Neural crest cell (in vitro differentiated cells): ENCODE measurements at places on chromosomes 16 and 17.

DNA sequence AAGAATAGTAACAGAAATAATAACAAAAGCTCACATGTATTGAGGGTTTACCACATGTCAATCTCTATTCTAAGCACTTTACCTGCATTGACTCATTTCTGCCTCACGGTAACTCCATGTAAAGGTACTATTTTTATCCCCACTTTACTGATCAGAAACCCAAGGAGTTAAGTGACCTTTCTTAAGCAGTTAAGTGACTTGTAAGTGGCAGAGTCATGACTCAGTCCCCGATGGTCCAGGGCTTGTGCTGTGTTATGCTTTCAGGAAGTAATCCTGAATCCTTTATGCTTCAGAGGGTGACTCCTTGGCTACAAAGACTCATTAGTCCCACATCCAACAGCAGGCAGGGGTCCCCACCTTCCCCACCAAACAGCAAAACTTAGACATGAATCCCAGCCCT, 66.5 kb downstream of the MRM1 start:
- no peak for DNase-seq

DNA sequence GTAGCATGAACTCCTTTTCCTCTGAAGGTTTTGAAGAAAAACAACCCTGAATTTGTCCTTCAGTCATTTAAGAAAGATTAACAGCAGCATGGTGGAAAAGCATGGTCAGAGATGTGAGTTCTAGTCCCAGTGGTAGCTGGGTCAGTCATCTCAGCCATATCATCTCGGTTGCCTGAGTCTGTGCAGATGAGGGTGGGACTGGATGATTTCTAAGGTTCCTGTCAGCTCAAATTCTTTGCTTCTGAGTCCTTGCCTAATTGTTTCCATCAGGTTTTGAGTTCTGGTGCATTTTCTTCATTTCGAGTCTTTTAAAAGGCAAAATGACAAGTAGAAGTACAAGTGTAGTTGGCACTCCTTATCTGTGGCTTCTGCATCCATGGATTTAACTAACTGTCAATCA, 63.9 kb downstream of the TNRC6C start:
- DNase-seq, result no peak

DNA sequence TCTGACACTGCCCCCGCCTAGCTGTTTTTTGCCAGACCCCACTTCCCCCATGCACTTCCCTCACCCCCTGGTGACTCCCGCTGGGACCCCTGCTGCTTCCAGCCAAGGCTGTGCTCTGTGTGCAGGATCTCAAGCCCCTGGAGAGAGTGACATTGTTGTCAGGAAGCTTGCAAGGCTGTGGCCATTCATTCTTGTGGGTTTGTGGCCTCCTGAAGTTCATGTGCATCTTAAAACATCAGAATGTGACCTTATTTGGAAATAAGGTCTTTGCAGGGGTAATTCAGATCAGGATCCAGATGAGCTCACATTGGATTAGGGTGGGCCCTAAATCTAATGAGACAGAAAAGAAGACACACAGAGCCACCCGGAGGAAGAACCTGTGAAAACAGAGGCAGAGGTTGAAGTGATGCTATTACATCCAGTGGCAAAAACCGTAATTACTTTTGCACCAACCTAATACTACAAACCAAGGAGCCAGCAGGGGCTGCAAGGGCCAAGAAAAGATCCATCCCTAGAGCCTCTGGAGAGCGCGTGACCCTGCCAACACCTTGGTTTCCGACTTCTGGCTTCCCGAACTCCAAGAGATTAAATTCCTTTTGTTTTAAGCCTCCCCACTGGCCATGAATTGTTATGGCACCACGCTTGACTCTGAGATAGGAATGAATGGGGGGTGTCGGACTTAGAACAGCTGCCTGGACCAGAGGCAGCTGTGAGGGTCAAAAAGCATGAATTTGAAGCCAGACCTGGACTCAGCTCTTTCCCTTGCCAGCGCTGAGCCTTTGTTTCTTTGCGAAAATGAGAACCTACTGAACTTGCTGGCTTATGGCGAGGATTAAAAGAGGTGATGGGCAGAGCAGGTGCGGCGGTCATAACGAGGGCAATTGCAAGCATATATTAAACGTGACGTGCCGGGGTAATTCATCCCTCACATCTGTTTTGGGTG, 75.5 kb downstream of the BMERB1 start:
- DNase-seq, result no peak

DNA sequence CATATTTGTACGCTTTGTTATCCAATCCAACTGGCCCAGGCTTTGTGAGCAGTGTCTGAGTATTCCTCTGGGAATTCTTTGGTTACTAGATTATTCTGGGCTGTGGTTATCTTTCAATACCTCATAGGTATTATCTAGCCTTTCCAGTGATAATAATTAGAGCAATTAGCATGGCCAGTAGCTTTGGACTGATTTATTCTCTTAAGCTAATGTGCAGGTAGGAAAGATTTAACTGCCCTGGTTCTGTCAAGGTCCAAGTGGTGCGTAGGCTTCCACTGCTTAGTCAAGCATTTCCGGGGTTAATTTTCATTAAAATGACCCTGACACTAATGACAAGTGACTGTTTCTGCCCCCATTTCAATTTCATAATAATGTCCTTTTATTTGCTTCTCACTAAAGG, 54.2 kb upstream of the PMFBP1 start:
- DNase-seq, result no peak

DNA sequence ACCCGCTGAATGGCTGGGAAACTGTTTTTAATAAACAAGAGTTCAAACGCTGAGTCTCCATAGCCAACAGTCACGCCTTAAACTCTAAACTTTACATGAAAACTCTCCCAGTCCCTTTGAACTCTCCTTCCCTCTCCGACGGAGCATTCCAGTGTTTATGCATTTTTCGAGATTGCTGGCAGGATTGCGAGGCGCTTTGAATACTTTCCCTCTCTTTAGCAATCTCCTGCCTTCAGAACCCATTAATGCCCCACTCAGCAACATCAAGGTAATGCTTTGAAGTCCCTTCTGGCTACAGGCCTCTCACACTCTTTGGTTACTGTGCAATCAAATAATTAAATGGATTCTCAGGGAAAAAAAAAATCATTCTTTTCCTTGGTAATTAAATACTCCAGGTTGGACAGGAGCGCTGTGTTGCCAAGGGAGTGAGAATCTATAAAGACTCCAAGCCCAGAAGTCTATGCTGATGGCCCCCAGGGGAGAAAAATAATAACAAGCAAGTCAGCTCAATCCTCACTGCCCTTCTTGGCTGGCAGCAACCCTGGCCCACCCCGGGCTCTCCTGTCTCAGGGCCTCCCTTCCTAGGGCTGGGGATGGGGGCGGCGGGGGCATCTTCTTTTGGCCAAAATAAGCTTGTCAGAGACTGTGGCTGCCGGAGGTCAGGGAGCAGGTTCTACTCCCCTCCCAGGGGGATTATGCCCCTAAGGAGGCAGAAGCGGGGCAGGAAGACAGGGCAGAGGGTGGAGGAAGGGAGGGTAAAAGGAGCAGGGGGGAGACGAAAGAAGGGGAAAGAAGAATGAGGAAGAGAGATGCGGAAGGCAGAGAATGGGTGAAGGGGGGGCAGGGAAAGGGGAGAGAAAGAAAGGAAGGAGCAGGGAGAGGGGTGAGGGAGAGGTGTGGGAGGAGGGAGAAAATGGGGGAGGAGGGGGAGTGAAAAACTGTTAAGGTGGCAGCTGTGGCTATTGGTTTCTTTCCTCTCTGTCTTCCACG, 45.2 kb downstream of the AXIN2 start:
- no peak for DNase-seq

GRCh38 chr16:50676684-50677225, 4.4 kb downstream of the SNX20 start:
- no peak for DNase-seq

GRCh38 chr17:8953156-8953885, 12.2 kb downstream of the PIK3R5 start:
- DNase-seq, result no peak

- DNase-seq, result no peak
Measured at GRCh38 chr17:72723711-72724110, 368.8 kb downstream of the SLC39A11 start.

DNA sequence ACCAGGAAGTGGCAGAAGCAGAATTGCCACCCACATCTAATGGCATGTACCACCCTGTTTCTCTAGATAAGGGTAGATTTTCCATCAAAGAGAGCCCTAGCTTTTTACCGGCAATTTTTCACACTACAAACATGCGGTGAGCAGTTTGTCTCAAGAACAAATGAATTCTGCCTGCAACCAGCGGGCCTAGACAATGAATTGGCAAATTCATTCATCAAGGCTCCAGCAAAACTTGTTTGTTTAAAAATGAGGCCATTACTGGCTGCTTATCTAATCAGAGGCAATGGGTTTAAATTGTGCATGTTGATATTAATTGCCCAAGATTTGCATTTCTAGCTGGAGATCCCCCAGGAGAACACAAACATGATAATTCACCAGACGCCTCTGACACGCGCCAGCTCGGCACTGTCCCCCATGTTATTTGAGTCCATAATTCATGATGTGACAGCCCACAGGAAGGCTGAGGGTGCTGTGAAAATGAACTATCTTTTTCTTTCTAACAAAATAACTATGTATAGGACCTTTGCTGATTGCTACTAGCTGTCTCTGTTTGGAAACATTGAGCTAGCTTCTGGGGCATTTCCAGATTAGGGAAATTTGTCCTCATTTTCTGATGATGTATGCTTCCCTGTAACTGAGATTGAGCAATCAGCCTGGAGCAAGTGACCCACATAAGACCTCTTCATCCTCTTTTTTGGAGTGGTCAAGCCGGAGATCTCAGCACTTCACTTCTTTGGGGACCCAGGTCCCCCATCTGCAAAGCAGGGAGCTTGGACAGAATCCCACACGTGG, 80.8 kb downstream of the CNGB1 start:
- no peak for DNase-seq
